ENCODE measurements at places on chromosomes 13 and 19.

- DNase-seq, result no peak
These were observed 19.8 kb downstream of the MYO9B start for GRCh38 chr19:17095141-17095919.

GRCh38 chr13:49373716-49374115 is 70.1 kb downstream of the CAB39L start:
- no peak for DNase-seq

DNA sequence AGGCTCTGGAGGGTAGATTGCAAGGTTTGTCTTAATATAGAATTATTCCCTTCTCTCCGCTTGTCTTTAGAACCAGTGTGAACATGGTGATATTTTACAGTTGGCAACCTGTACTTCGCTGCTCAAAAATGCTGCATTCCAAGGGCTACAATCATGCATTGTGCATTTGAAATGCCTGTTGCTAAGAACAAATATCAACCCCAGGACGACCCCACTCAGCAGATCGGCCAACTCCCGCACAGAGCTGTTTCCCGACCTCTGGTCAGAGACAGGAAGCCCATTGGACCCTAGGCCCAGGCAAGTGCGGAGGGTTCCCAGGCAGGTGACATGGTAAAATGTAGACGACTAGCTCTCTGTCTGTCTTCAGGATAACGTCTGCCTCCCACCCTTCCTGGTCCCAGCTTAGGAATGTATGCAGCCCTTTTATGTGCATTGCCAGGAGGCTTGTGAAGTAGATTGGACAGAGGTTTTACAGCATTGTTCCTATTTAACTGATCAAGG is 263.5 kb downstream of the FOXO1 start:
- no peak for DNase-seq

DNA sequence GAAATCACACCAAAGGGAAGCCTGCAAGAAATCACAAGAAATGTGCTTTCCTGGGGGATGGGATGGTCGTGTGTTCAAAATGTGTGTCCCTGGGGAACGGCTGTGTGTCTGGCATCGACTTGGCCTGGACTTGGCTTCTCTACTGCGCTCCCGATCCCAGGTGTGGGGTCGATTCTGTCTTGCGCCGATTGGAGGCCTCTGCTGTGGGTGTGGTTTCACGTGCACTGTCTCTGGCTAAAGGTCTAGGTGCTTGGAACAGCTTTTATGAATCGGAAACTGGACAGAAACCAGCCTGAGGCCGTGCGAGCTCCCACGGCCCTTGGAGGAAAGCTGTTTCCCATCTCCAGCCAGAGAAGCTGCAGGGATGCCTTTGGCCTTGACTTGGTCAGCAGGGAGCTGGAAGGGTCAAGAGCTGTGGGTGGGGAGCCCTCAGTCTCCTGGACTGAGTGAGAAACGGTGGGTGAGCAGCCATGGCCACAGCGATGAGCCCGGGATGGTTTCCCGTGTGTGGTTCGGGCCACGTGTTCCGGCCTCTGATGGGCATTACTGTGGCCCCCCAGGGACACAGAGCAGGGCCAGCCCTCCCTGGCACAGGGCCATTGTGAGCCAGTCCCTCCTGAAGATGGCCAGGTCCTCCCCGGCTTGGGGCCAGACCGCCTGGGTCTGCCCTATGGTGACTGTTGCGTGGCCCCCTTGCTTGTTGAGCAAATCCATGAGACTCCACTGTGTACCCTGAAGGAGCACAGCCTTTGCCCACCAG is 29.7 kb downstream of the MCF2L start:
- DNase-seq, result no peak

GRCh38 chr13:110471833-110472162 is 89.7 kb downstream of the RAB20 start:
- no peak for DNase-seq

- no peak for DNase-seq
These were observed 5.3 kb downstream of the NAXD start for GRCh38 chr13:110620596-110620995.

DNA sequence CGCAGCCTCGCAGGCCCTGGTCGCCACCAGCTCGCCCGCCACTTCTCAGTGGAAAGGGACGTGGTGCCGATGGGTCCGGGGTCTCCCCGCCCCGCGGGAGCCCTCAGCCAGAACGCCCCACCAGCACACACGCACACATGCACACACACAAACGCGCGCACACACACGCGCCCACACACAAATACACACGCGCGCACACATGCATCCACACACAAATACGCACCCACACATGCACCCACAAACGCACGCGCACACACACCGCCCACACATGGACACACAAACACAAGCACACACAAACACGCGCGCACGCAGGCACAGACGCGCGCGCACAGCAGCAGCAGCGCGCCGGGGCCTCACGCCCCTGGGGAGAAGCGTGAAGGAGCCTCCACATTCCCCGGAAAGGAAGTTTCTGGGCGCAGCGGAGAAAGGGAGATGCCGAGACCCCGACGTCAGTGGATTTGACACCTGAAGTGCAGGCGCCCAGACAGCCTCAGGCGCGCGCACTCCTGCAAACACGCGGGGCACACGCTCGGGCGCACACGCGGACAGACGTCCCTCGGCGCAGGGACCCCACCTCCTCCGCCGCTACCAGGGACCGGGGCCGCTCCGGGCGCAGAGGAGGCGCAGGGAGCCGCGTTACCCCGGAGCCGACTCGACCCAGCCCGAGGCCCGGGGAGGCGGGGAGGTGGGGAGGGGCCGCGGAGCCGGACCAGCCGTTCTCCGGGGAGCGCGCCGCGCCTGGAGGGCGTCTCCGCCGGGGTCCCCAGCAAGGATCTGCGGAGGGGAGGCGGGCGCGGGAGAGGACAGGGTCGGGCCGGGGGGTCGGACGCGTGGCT is 622 bp downstream of the RASA3 start:
- DNase-seq, result no peak

DNA sequence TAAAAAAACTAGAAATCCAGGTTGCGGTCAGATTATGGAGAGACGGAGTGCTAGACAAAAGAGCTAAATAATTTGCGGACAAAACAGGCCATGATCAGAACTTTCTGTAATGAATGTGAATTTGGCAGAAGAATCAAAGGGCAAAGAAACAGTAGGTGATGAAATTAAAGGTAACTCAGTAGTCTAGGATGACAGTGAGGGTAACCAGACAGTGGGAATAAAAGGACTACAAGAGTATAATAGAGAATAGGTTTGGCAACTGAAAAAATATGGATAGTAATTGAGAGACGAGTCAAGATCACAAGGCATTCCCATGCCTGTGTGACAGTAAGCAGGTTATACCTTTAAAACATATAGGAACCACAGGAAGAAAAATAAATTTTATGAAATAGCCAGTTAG is 35.9 kb downstream of the CAB39L start:
- no peak for DNase-seq

- no peak for DNase-seq
These were observed 129.5 kb upstream of the SLC10A2 start for GRCh38 chr13:103195762-103196161.

- peak; percentile 7 for DNase-seq
These were observed 50.6 kb upstream of the MTIF3 start for GRCh38 chr13:27500806-27501534.

- no peak for DNase-seq
These were observed 882.5 kb downstream of the PCDH9 start for GRCh38 chr13:66347486-66348117.

DNA sequence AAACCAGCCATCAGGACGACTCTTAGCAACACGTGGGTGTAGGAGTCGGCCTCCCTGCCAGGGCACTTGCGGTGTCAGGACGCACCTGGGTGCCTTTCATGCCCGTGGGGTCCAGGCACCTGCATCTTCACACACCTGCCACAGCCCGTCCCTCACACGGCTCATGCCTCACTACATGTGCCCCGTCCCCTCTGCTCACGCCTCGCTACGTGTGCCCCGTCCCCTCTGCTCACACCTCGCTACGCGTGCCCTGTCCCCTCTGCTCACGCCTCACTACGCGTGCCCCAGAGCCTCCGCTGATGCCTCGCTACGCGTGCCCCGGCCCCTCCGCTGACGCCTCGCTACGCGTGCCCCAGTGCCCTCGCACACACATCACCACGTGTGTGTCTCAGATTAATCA is 58.0 kb upstream of the F7 start:
- DNase-seq, result no peak

- DNase-seq, result no peak
These were observed 10.5 kb upstream of the SLC35E1 start for GRCh38 chr19:16582486-16583261.

- no peak for DNase-seq
These were observed 10.5 kb downstream of the MYH14 start for GRCh38 chr19:50213925-50214324.

DNA sequence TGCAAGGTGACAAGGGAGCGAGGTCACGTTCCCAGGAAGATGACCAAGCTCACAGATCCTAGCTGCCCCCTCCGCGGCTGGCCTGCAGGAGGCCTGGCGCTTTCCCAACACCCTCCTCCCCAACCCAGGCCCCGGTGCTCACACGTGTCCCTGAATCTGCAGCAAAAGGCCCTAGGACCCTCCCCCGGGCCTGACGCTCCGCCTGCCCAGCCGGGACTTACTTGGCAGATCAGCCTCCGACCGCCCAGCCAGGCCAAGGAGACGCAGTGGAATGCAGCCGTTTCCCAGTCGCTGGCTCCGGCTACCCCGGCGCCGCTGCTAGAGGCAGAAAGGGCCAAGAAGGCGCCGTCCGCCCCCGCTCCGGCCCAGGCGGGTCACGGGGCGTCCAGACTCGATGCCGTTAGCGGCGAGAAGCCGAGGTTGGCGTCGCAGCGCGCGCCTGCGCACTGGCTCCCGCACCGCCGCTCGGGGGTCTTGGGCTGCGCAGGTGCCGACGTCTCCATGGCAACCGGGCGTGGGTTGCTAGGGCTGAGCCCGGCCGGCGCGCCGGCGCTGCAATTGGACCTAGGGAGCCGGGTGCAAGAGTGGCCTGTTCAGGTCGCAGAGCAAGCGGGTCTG is at the start of gene PNMA8A:
TSS of gene PNMA8A (minus strand) at position 448 of the 618 bp plus-strand sequence. CDS start 528 bp downstream, outside the sequence.
- DNase-seq, result no peak

DNA sequence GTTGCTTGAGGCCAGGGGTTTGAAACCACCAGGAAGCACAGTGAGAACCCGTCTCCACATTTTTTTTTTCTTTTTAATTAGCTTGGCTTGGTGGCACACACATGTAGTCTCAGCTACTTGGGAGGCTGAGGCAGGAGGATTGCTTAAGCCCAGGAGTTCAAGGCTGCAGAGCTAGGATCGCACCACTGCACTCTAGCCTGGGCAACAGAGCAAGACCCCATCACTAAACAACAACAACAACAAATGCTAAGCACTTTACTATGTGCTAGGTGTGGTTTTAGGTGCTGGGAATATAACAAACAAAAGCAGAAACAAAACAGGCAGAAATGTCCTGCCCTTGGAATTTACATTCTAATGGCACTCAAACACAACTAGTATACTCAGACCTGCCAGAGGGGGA is 51.3 kb downstream of the RYR1 start:
- DNase-seq, result no peak
